ENCODE measurements at places on chromosomes 5 and 9.

DNA sequence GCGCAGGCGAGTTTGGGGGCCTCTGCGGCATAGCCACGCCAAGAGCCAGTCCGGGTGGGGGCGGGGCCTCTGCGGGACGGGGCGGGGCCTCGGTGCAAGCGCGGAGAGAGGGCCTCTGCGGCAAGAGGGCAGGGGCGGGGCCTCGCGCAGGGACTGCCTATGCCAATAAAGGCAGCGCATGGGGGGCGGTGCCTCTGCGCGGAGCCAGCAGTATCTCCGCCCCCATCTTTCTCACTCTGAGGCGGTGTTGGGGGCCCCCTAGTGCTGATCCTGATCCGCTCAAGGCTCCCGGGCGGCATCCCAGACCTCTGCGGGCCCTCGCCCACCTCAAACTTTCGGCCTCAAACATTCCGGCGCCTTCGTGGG, 9.2 kb upstream of the GPRIN1 start:
- peak; percentile 41 for DNase-seq

DNA sequence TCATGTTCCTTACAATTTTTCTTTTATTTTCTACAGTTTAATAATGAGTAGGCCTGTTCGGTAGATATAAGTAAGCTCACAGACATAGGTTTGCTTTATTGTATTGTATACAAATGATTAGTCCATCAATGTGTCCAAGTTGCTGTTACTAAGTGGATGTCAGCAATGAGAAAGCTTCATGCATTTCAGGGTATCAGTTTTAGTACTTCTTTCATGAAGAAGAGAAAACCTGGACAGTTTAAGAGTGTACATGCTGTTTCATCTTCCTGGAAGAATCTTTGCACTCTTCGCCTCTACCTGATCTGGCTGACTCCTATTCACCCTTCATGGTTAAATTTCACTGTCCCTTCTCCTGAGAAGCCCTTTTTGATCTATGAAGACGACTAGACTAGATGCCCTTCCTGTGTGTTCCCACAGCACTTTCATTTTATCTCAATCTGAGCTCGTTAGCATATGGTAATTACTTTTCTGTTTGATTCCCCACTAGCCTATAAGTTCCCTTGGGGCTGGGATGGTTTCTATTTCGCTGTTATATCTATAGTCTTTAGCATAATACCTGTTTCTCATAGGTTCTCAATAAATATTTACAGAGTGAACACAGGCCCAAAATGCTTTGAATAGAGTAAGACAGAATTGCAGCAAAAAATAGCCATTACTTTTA, 70.7 kb downstream of the CETN3 start:
- no peak for DNase-seq

DNA sequence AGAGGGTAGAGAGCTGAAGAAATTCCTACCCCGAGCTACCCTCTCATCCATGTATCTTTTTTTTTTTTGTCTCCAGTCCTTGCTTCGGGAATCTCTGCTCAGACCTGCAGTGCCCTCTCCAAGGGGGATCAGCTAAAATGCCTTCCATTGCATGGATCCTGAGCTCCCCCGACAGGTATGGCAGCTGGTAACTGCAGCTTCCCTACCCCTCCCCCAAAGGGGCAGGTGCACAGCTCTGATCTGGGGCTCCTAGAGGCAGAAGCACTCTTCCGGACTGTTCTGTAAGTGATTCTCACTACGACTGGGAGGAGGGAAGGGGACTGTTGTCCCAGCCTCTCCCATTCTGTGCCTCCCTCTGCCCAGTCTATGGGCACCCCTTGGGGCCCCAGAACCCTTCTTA, 169.6 kb downstream of the MELK start:
- no peak for DNase-seq

DNA sequence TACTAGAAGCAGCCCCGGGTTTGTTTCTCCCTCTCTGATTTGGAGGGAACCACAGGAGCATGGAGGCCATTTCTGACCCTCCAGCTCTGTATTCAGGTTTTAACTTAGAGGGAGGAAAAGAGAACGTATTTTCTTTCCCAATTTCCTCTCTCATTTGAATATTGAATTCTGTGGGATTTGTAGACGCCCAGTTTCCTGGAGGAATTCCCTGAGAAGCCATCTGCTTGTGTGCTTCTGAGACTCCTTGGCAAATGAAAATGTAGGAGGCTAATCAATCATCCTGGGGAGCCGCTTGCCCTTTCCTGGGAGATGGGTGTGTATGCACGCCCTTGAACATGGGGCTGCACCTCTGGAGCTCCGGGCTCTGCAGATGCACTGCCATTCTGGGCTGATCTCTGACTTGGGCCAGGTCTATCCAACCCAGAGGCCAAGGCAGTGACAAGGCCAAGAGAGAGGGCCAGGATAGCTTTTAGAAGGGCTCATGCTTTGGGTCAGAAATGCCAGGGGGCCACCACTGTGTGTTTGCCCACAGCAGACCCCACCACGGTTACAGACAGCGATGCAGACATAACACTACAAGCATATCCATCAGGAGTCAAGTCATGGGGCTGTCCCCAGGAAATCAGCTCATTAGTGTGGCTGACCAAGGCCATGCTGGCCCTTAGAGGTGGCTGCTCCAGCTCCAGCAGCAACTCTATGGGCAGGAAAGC, 174.5 kb downstream of the C5orf15 start:
- DNase-seq = no peak

GRCh38 chr5:93245226-93245625, 335.8 kb downstream of the NR2F1-AS1 start:
- no peak for DNase-seq

- DNase-seq = no peak
Observed at GRCh38 chr9:83569326-83569725, 31.1 kb upstream of the FRMD3 start.

- no peak for DNase-seq
Observed at GRCh38 chr5:181203777-181204112, 1.3 kb downstream of the TRIM7 start.

GRCh38 chr9:126320158-126320922, 6.3 kb upstream of the MVB12B start:
- DNase-seq = no peak

- no peak for DNase-seq
Observed at GRCh38 chr9:72476100-72476499, 45.3 kb upstream of the TMC1 start.

DNA sequence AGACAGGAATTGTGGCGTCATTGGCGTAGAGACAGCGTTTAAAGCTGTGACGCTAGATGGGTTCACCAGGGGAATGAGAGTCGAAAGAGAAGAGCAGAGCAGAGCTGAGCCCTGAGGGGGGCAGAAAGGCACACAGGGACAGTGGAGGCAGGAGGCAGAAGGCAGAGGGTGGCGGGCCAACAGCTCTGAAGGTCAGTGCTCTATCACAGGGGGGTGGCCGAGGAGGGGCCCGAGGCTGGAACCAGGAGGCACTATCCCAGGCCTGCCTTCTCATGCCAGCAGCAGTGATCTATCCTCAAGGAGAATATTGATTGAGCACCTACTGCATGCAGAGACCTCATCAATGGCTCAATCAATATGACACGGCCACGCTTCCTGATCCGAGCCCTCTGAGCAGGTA, 132.4 kb downstream of the KCNIP1 start:
- DNase-seq = no peak

- DNase-seq = no peak
Observed at GRCh38 chr5:40733434-40733833, 22.3 kb downstream of the TTC33 start.

- DNase-seq = no peak
Observed at GRCh38 chr5:103827976-103828375, 265.4 kb upstream of the NUDT12 start.

DNA sequence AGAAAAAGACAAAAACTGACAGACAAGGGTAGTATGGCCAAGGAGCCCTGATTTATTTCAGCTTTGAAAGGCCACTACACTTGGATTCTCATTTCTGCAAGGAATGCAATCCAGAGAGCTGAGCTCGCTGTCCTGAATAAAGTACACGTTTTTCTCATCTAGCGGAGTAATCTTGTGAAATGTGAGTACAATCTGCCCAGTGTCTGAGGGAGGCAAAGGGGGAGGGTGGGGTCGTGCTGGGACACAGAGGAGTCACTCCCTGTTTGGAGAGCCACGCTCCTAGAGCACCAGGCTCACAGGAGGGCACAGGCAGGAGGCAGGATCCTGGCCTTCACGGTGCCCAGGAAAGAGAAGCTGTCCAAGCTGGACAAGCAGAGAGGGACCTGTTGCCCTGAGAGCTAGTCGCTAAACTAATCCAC, 51.0 kb upstream of the IFNK start:
- DNase-seq = no peak

DNA sequence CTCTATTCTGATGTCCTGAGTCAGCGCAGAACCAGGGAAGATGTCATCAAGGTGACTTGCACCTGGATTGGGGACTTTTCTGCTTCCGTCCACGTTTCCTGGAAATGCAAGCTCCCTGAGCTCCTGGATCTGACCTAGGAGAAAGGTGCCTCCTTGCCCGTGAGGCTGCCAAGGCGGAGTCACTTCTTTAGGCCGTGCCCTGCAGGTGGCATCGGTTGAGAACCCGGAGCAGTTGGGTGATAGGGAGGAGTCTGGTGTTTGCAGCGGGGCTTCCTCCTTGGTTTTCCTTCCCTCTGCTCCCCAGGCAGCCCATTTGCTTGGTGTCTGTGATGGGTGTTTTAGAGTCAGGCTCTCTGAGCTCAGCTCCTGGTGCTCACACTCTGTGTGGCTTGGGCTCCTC, 15.2 kb downstream of the NANS start:
- DNase-seq = no peak

- DNase-seq = no peak
Observed at GRCh38 chr5:103360475-103360874, 101.9 kb downstream of the MACIR start.

GRCh38 chr9:124720429-124721108, 50.5 kb downstream of the NR6A1 start:
- DNase-seq = no peak

GRCh38 chr9:109751253-109751652, 28.7 kb upstream of the PALM2AKAP2 start:
- no peak for DNase-seq

DNA sequence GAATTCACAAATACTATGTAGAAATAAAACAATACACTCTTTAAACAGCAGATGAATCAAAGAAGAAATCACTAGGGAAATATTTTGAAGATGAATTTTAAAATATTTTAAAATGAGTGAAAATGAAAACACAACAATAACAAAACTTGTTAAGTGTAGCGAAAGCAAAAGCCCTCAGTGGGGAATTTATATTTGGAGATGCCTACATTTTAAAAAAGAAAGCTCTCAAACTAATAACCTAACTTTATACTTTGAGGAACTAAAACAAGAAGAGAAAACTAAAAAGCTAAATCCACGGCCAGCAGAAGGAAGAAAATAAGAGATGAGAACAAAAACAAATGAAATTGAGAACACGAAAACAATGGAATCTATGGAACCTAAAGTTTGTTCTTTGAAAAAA, 22.7 kb downstream of the SPDL1 start:
- no peak for DNase-seq

DNA sequence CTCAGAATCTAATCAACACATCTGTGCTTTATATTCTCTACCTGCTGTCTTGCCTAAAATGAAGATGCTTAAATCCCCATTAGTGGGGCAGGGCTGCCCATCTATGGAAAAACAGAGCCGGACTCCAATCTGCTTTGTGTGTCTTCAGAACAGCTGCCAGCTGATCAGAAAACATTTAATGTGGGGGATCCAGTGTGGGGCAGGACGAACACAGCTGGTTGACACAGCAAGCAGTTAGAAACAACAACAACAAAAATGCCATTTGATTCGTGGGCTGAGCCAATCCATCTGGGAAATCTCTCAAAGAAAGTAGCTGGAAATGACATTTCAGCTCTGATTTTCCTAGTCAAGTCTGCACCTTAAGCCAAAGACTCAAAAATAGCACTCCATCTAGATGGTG, 99.8 kb downstream of the PPP2R2B start:
- no peak for DNase-seq

DNA sequence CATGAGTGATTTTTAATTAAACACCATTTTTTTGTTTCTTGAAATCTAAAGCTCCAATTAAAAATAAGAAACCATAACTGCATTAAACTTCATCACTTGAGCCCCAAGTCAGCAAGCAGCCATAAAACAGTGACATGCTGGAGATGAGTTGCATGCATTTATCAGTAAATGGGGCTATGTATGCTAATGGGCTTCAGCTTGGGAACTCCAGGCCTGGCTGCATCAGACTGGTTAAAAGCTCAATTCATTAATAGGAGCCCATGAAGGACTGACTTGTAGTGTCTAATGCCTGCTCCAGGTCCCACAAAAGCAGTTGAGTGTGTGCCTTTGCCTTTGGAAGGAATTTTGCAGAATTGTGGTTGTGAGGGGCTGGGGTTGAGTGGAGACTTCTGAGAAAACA, 33.6 kb upstream of the GPR151 start:
- DNase-seq = no peak

- no peak for DNase-seq
Observed at GRCh38 chr9:127712371-127712770, 3.1 kb downstream of the PTRH1 start.

DNA sequence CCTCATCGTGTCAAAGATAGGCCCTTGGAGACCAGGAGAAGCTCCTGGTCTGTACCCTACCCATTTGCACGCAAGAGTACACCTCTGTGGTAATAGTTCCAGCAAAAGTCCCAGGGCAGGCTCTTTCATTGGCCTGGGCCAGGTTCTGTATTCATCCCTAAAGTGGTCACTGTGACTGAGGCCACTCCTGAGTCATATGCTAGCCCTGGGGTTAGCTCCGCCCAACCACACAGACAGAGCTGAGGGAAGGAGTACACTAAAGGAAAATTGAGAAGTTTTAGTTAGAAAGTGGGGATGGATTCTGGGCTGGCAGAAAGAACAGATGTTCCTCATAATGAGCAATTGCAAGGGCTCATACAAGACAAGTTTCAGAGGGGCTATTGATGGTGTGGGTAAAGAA, 206.7 kb downstream of the ARHGAP26 start:
- no peak for DNase-seq

- DNase-seq = no peak
Observed at GRCh38 chr5:170254056-170254455, 21.3 kb downstream of the C5orf58 start.

DNA sequence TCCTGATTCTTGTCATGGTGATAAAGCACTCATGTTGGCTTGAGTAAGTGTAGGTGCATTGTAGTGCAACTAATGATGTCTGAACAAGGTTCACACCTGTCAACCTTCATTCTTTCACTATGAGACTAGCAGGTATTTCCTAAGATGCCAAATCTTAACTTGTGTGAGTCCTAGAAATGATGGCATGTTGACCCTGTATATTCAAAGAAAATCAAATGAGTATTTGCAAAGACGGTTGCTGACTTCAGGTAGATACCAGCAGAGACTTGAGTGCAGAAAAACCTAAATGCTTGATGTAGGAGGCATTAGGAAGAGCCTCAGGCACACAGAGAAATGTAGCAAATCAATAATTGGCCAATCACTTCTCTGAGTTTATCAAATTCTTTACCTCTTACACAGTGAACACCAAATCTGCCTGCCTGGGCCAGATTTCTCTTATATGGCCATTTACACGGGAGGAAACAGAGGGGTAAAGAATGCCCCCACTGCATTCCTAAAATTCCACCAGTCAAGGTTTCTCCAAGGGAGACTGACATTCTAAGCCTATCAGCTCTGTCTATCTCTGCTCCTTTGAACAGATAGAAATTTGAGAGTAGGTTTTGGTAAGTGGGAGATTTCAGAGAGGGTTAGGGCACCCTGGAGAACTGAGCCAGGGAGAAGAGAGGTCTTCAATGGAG, 488.6 kb upstream of the WWC1 start:
- DNase-seq = no peak

GRCh38 chr5:107957051-107957450, 286.3 kb upstream of the EFNA5 start:
- no peak for DNase-seq

- no peak for DNase-seq
Observed at GRCh38 chr9:16883586-16883985, 13.1 kb upstream of the BNC2 start.
